Thyroid gland (tissue), 4 donors: ENCODE measurements at places on chromosomes 12 and 14.

- no peak for DNase-seq
Measured at GRCh38 chr12:109771746-109772621, 58.4 kb downstream of the FAM222A start.

GRCh38 chr12:50057000-50057841 lies at the start of gene ASIC1:
TSS of gene ASIC1 (plus strand) at chr12:50057596. CDS start at chr12:50058767, 1,171 bp downstream.
- peak; percentile 56 for DNase-seq

GRCh38 chr12:78414071-78414470 lies 450.5 kb upstream of the SYT1 start:
- no peak for DNase-seq

- no peak for DNase-seq
Measured at GRCh38 chr14:100755649-100756048, 29.0 kb downstream of the DLK1 start.

DNA sequence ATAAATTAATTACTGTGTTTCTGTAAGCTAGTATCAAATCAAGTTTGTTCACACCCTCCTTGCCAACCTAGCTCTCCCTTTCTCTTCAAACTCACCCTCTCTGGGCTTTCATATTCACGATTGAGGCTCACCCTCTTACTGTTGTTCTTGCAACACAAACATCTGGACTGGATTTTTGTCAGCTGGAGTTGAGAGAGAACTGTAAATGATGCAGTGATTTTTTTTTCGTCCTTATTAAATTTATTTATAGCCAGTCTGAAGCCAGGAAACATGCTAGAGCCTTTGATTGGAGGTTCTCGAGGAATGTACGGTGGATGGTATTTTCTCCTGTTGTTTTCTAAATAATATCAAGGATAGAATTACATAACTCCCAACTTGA lies 485.1 kb downstream of the ZFP36L1 start:
- DNase-seq = no peak

DNA sequence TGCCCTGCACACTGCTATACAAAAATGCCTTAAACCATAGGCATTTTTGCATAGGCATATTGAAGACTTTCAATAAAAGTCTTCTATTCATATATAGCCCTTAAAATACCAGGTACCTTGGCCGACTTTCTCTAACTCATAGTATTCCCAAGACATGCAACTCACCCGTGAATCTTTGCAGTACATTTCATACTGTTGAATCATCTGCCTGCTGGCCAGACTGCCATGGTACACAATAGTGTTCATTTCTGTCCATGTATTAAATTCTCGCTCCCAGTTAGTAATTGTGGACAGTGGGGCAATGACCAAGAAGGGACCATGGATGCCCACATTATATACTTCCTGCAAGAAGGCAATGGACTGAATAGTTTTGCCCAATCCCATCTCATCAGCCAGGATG lies 24.3 kb upstream of the SUPT16H start:
- DNase-seq = no peak

DNA sequence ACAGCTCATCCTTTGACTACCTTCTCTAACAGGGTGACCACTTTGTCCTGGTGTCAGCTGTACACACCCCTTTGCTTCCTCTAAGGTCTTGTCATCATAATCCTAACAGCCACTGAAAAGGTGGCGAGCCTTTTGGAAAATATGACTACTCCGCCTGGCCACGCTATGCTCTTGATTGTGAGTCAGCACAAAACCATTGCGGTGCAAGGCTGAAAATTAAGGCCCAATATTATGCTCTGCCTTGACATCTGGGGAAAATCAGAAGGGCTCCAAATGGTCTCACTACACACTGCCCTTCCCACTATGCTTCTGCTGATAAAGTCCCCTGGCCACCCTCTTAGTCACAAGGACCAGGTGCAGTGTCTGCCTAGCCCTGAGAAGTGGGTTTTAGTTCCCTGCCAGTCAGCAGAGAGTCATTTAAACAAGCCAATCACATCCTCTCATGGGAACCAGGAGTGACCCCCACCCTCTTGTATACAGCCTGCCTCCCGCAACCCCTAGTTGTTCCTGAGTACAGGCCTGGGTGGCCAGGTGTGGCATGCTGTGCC lies 34.3 kb downstream of the FGD6 start:
- DNase-seq = no peak

DNA sequence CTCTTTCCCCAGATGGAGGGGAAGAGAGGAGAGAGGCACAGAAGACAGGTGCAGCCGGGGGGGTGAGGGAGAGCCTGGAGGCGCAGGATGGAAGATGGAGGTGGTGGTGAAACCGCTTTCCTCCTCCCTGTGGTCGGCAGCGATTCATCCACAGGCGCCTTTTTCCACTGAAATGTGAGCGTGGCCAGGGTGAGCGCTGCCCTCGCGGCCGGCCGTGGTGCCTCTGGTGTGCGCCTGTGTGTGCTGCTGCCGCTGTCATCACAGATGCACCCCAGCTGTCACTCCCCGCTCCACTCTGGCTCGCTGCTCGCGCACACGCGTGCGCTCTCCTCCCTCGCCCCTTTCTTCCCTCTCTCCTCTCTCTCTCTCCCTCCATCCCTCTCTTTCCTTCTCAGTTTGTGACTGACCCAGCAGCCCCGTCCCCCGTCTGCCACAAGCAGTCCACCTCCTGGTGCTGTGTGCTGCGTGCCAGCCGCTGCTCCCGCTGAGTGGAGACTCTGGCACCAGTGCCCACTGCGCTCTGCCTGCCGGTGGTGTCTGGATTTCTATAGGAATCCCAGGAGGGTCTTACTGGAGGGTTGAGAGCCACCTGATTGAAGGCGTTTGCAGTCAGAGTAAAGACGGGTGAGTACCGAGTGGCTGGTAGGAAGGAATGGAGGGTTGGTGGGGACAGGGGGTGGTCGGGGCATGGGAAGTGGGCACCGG lies at the start of gene LRTM2:
Gene LRTM2, plus strand, starts transcription at position 375 of the 705 bp plus-strand sequence. CDS start 7,584 bp downstream, outside the sequence.
- DNase-seq = no peak

GRCh38 chr12:84661786-84662185 lies 250.8 kb downstream of the SLC6A15 start:
- no peak for DNase-seq

- no peak for DNase-seq
Measured at GRCh38 chr14:96380735-96381134, 11.2 kb upstream of the AK7 start.

DNA sequence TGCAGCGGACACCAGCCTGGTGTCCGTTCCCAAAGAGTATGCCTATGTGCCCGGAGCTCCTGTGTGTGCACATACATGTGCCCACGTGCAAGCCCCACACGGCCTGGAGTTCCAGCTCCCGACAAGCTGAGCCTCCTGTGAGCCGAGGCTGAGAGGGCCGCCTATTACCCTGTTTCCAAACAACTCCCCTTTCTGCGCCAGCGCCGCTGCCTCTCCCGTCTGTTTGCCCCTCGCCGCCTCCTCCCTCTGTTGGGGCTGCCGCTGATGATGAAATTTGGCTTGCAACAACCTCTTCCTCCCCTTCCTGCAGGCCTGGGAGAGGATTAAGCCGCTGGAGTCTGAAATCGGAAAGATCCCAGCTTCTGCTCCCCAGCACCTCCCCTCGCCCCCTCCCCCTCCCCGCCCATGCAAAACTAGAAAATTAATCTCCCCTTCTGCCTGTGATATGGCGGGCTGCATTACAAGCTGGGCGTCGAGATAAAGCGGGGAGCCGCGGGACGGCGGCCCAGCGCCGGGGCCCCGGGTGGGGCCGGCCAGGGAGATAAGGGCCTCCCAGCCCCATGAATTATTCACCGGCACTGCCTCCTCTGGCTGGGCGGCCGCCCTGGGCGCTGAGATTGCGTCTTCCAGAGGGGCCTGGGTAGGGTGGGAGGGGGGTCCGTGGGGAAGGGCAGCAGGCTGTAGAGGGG lies 6.8 kb upstream of the ASIC1 start:
- DNase-seq = peak; percentile 22

DNA sequence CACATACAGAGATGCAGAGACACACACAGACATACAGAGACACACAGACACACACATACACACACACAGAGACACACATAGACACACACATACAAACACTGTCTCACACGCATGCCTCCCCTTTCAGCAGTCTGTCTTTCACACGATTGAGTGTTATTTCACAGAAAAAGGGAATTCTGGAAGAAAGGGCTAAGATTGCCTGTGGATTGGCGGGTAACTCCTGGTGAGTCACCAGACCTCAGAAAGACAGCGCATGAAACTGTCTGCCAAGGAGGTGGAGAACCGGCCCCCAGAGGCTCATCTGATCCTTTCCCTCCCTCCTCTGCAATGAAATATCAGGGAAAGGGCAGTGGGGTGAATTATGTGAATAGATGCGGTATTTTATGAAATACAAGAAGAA lies 127.2 kb upstream of the GSC start:
- no peak for DNase-seq

GRCh38 chr12:2017546-2018337 lies 13.5 kb upstream of the DCP1B start:
- no peak for DNase-seq

GRCh38 chr14:55645845-55646832 lies 66.1 kb downstream of the KTN1 start:
- no peak for DNase-seq
